ENCODE measurements at places on chromosomes 16 and 17. TPM values are rescaled to one million over a fixed set of nuclear protein-coding genes. Genes with fewer than 3 reads are reported as not detected.

Gene HASPIN
- total RNA-seq = 11.7 TPM

Gene CCL7
- 0.68 TPM for total RNA-seq

Gene KRTAP1-1
- not detected for total RNA-seq

Gene SLFN14
- total RNA-seq = not detected

Gene TBC1D3B
- not detected for total RNA-seq

Gene OTOP2
- not detected for total RNA-seq

Gene HEATR9
- total RNA-seq = not detected

Gene NACA2
- total RNA-seq = not detected

Gene FCSK
- total RNA-seq = 6.4 TPM

Gene NPIPA2
- total RNA-seq = 0.29 TPM

Gene HS3ST4
- not detected for total RNA-seq

Gene SRL
- not detected for total RNA-seq

Gene ZNF785
- total RNA-seq = 3.9 TPM

Gene GGT6
- not detected for total RNA-seq

Gene GPT2
- total RNA-seq = 6.8 TPM

Gene TEX19
- total RNA-seq = not detected

Gene CHMP1A
- 120 TPM for total RNA-seq

Gene SNF8
- total RNA-seq = 126 TPM

Gene ABCA8
- not detected for total RNA-seq

Gene TMEM100
- 2.1 TPM for total RNA-seq

Gene C1QTNF8
- not detected for total RNA-seq

Gene ZSCAN10
- total RNA-seq = not detected

Gene KIF2B
- not detected for total RNA-seq

Gene ITGA3
- total RNA-seq = 213 TPM

Gene SETD6
- total RNA-seq = 9.1 TPM

Gene SLC39A11
- total RNA-seq = 7.9 TPM

Gene ATP2A1
- not detected for total RNA-seq

Gene PAM16
- 25.8 TPM for total RNA-seq

Gene SHISA9
- 0.10 TPM for total RNA-seq

Gene ZNF213
- 2.0 TPM for total RNA-seq

Gene ADAM11
- total RNA-seq = 0.12 TPM

Gene IL32
- 33.1 TPM for total RNA-seq

Gene SLC6A2
- not detected for total RNA-seq

Gene HSD17B1
- total RNA-seq = 0.68 TPM

Gene CCDC40
- 1.3 TPM for total RNA-seq

Gene ADAMTS18
- total RNA-seq = not detected

Gene NPTX1
- total RNA-seq = 4.6 TPM

Gene HS3ST3B1
- total RNA-seq = 0.88 TPM

Gene LITAFD
- not detected for total RNA-seq

Gene TVP23B
- 58.6 TPM for total RNA-seq

Gene TMEM231
- 7.0 TPM for total RNA-seq

Gene FBXW10
- not detected for total RNA-seq

Gene RNU2-1
- not detected for total RNA-seq

Gene PRAC2
- total RNA-seq = 6.1 TPM

Gene CCL16
- not detected for total RNA-seq

Gene MYH13
- under 0.01 TPM for total RNA-seq

Gene KRTAP16-1
- total RNA-seq = not detected

Gene ALOX15B
- total RNA-seq = not detected

Gene C16orf96
- not detected for total RNA-seq

Gene CDRT15
- 0.84 TPM for total RNA-seq

Gene PMFBP1
- 0.68 TPM for total RNA-seq

Gene DDX52
- 21.9 TPM for total RNA-seq

Gene KLHL10
- not detected for total RNA-seq

Gene PRR29
- not detected for total RNA-seq

Gene DLX3
- total RNA-seq = not detected

Gene FAM222B
- 2.4 TPM for total RNA-seq

Gene MPHOSPH6
- total RNA-seq = 91.3 TPM

All from RPMI7951 (cell line).